ENCODE measurements at places on chromosomes 1 and 21.

DNA sequence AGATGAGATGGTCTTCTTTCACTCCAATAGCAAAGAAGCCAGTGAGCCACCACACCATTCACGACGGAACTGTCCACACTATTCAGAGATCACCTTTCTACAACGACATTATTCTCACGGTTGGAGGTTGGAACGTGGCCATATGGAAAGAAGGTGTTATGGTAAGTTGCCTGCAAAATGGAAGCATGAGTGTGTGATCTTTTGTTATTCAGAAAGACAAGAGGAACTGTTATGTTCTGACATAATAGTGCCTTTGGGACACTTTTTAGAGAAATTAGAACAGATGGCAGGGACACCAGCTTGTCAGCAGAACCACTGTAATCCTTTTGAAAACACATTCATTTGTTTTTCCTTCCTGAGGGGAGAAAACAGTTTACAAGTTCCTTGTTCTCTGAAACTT is 75.8 kb upstream of the MCOLN3 start:
- DNase-seq: no peak

DNA sequence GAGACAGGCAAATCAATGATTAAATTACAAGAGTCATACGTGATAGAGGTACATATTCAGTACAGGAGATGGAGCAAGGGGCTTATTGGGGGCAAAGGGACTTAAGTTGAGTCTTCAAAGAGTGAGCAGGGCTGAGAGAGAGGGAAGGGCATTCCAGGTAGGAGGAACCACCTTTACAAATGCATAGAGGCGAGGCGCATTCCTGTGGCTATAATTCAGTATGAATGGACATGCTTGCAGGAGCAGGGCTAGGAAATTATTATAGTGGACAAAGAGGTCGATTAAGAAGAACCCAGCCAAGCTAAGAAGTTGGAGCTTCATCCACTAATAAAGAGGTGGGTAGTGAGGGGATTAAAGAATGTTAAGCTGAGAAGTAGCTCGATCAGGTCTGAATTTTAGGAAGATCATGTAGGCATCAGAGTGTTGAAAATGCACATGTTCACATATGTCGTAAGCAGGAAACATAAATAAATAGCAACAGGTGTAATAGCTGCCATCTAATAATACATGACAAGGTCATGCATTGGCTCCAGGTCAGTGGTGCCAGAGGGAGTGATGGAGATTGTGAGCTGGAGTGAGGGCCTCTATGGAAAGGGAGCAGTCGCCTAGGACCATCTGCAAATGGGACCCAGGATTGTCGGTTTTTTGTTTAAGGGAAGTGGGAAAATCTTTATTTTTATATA is 12.0 kb upstream of the HNRNPU start:
- no peak for DNase-seq

DNA sequence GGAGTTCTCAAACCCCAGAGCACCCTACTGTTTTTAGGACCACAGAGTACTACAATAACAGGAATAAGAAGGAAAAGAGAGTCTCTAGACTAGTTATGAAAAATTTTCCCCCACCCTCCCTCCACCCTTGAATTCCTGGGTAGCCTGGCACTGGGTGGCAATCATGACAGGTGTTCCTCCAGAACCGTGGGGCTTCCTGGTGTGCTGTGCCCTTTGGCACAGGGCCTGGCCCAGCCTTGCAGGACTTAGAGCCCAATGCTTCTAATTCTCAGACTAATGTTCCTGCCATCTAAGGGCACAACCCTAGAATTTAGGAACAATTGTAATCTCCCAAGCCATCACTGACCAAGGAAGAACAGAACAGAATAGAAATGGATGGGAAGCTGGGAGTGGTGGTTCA is 1.5 kb upstream of the CD160 start:
- DNase-seq: no peak

DNA sequence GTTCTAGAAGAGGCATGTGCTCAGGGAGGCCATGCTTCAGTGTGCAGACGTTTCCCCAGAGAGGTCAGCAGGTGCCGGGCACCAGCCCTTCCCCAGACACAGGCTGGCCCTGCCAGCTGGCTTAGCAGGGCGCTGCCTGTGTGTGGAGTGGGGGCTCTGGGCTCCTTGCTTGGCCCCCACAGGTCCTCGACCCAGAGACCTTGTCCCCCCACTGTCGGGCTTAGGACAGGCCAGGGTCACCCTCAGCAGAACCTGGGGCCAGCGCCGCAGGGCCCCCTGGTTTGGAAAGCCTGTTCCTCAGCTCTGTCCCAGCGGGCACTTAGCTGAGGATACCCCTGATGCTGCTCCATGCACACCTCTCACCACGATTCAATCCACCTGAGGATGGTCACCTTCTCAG is 172.3 kb upstream of the ARHGEF16 start:
- DNase-seq: no peak

GRCh38 chr1:117679868-117680267 is 74.0 kb downstream of the TENT5C start:
- DNase-seq: no peak

GRCh38 chr1:51926171-51926812 is 47.8 kb upstream of the NRDC start:
- DNase-seq: no peak

- DNase-seq: peak; percentile 44
Observed at GRCh38 chr21:46142582-46143473, 12.6 kb downstream of the FTCD start.

GRCh38 chr1:233461847-233462246 is 134.3 kb downstream of the MAP3K21 start:
- no peak for DNase-seq

- DNase-seq: no peak
Observed at GRCh38 chr21:33384841-33385331, 18.3 kb upstream of the IFNGR2 start.

- no peak for DNase-seq
Observed at GRCh38 chr1:166597516-166597915, 241.8 kb upstream of the POGK start.

GRCh38 chr1:52677076-52677806 is 20.9 kb downstream of the COA7 start:
- DNase-seq: no peak

DNA sequence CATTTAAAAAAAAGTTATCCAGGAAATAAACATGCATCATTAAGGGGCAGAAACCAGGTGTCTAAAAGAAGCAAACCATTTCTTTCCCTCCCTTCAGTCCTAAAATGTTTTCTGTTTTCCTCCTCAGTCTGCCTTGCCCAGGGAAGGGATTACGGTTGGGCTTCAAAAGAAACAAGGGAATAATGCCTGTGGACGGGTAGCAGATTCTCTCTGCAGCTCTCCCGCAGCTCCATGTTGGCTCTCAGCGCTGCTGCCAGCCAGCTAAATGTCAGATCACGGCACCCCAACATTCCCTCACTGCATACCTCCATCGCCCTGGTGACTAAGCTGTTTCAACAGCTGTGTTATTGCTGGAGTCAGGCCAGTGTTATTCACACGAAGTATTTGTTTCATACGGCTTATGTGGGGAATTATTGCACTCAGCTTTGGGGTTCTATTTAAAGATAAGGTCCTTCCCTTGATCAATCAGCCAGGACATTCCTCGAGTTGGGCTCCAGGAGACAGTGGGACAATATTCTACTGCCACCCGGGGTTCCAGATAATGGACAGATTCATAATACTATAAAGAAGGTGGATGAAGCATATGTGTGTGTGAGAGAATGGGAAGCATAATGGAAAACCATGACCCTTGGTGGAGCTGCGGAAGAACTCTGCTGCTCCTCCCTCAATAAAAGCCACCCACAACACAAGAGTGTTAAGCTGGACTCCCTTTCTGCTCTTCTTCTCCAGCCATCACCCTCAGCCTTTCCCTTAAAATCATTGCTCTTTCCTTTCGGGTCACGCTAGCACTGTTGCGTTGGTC is 58.2 kb downstream of the WLS start:
- peak; percentile 69 for DNase-seq

- DNase-seq: no peak
Observed at GRCh38 chr1:39779821-39780220, 8.7 kb upstream of the OXCT2 start.

DNA sequence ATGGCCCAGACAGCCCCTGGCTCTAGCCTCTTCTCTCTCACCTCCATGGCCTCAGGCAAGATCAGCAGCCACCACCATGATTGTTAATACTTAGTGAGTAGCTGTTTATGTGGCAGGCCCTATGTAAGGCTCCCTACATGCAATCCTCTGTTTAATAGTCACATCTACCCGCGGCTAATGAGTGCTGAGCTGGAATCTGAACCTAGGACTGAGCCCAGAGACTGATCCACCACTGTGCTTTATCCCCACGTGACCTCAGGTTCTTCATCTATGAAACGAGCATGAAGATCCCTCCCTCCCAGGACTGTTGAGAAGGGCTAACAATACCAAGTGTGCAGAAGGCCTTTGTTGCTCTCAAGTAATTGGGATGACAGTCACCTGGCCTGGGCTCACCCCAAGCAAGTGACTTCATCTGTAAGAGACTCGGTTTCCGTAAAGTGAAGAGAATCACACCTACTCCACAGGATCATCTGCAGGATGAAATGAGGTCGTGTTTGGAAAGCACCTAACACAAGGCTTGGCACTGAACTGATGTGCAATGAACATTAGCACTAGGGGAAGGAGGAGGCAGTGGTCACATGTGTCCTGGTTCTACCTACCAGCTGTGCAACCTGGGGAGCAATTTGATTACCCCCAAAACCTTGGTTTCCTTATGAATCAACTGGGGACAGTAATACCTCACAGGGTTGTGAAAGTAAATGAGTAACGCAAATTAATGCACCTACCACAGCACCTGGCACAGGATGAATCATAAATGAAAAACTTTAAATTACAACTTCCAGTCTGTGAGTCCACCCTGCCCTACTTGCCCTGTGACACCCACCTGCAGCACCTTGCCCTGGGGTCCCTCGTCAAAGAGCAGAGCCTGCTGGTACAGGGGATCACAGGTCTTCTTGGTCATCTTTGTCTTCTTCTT is 37.2 kb downstream of the RIMS3 start:
- DNase-seq: no peak

- no peak for DNase-seq
Observed at GRCh38 chr1:53344921-53345838, 17.3 kb upstream of the LRP8 start.

DNA sequence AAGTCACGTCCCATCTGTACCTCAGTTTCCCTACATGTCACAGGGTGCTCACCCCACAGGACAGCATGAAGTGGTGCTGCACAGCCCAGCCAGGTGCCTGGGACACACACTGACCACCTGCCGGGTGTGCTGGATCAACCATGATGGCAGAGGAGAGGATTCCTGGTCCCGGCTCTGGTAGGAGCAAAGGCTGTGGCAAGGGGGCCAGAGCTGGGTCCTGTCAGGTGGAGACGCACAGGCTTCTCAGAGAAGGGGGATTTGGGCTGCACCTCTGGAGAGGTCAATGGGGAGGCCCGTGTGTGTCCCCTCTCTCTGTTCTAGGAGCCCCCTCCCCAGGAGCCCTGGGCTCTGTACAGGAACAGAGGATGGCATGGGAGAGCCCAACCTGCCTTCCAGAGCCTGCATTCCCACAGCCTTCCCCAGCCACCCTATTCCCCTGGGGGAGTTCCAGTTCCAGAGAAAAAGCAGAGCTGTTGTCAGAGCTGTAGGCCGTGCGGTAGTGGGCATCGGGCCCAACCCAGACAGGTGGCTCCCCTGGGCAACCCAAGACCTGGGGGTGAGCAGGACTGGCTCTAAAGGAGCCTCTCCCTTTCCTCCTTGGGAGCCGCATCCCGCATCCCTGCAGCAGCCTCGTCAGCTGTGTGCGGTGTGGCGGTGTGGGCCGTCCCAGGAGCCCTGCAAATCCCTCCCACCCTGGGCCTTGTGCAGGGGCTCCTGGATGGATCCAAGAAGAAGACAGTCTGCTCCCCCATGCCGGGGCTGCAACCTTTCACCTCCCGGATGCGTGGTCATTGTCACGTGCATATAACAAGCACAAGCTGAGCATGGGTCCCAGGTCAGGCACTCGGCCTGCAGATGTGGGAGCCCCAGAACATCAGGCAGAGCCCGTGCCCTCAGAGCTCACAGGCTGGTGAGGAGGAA is 2.9 kb upstream of the TFF3 start:
- DNase-seq: no peak

DNA sequence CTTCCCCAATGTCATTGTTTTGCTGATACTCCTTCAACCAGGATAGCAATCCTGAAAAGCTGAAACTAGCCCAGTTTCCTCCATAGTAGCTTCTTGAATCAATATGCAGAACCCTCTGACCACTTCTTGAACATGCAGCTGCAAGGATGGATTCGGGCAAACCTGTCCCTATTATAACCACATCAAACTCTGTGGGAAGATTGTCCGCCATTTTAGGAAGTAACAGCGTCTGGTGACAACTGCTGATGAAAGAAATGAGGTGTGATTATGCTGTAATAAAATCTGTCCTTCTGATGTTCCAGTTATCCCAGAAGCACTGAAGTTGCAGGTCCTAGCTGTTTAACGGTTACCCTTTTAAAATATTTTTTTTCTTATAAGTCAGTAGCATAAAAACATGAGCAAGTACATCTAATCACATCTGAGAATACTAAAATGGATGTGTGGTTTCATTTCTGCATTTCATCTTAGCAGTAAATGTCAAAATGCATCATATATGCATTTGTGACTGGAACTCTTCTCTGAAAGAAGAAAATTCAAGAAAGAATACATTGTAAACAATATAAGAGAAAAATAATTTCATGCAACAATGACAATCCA is 4.5 kb downstream of the CHML start:
- DNase-seq: no peak

DNA sequence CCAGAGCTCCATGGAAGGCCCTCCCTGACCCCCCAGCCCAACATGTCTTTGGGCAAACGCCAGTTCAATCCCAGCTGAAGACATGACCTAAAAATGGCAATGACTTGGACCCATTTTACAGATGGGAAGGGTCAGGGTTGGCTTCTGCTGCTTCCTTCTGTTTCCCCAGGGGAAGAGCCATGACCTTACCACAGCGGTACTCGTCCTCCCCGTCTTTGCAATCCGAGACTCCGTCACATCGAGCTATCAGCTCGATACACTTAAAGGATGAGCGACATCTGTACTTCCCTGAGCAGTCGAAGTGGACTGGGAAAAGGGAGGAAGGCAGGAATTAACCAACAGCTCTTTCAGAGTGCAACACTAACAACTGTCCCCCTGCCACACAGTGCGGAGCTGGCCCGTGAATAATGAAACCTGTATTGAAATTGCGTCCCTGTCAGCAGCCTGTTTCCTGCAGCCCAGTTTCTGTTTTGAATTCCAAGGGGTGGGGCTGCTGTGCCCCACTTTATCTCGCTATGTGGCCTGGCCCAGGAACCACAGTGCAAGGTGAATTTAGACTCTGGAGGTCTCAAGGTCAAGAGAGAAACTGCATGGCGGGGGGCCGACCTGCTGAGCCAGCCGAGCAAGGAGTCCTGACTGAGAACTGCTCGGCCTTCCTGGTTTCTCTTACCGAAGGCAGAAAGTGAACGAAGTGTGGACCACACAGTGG is 7.0 kb downstream of the TMPRSS3 start:
- no peak for DNase-seq

GRCh38 chr1:84907095-84907827 is 14.3 kb upstream of the LPAR3 start:
- DNase-seq: no peak

- no peak for DNase-seq
Observed at GRCh38 chr1:168004531-168004930, 67.7 kb upstream of the MPC2 start.

DNA sequence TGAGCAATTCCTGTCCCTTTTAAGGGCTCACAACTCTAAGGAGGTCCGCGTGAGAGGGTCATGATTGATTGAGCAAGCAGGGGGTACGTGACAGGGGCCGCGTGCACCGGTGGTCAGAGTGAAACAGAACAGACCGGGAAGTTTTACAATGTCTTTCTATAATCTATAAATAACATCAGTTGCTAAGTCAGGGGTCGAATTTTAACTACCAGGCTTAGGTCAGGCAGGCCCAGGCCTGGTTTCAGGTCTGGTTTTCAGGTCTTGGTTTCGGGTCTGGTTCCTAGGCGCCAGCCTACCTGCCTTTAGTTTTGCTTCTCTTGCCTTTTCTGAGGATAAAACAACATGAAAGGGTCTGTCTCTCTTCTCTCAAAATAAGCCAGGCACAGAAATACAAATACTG is 476.0 kb upstream of the CAMK1G start:
- DNase-seq: no peak
